GM04504 (cell line): ENCODE measurements at places on chromosomes 1 and 21.

DNA sequence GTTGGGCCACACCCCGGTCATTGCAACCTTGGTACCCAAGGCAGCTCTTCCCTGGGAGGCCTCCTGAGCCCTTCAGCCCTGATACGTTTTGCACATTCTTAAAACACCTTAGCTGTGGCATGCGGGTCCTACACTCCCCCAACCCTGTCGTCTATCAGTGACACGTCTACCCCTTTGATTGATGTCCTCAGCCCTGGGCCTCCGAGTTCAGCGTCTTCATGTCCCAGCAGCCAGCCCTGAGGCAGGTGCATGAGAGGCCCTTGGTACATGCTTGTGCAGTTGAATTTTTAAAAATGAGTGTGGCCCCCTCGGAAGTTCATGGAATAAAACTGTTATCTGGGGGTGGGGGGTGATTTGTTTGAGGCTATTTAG is 38.9 kb upstream of the ADARB1 start:
- DNase-seq = no peak

DNA sequence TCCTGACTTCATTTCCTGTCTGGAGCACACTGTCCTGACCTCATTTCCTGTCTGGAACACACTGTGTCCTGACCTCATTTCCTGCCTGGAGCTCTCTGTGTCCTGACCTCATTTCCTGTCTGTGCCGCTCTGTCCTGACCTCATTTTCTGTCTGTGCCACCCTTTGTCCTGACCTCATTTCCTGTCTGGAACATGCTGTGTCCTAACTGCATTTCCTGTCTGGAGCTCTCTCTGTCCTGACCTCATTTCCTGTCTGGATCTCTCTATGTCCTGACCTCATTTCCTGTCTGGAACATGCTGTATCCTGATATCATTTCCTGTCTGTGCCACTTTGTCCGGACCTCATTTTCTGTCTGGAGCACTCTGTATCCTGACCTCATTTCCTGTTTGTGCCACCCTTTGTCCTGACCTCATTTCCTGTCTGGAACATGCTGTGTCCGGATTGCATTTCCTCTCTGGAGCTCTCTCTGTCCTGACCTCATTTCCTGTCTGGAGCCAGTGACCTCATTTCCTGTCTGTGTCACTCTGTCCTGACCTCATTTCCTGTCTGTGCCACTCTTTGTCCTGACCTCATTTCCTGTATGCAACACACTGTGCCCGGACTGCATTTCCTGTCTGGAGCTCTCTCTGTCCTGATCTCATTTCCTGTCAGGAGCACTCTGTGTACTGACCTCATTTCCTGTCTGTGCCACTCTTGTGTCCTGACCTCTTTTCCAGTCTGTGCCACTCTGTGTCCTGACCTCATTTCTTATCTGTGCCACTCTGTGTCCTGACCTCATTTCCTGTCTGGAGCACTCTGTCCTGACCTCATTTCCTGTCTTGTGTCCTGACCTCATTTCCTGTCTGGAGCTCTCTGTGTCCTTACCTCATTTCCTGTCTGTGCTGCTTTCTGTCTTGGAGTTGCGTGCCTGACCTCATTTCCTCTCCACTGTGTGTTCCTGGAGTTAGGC is 27.6 kb downstream of the SKI start:
- no peak for DNase-seq

GRCh38 chr21:34887105-34887442 is 162.0 kb downstream of the RUNX1 start:
- no peak for DNase-seq

- no peak for DNase-seq
Measured at GRCh38 chr1:166165661-166166328, 1.0 kb downstream of the FAM78B start.

GRCh38 chr21:46474382-46474781 is 15.7 kb downstream of the DIP2A start:
- no peak for DNase-seq

DNA sequence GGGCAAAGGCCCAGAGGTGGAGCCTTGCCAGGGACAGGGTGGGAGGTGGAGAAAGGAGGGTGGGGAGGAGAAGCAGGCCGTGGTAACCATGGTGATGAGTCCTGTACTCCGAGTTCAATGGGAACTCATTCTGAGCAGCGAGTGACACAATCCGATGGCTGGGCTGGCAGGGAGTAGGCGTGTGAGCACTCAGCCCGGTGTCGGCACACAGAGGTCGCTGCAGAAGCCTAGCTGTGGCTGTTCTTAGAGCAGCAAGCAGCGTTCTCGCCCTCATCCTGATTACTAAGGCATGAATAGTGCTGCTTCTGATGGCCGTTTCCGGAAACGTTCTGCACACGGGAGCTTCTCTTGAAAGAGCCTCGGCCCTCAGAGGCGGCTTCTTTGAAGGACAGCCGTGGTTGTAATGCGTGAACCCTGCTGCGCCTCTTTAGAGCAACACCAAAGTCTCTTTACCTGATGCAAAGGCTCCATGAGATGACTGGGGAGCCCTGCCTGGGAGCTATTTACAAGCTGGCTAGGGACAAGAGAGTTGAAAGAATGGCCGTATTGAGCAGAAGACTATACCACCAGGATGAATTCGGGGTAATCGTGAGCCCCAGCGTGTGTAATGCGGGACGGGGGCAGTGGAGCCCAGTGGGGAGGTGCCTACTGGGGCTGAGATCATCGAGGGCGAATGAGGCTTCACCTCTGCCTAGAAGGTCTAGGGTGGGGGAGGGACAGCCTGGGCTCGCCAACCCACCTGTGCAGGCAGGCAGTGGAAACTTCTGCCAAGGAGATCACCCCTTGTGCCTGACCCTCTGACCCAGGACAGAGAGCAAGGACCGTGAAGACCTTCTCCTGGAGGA is 72.8 kb upstream of the PAX7 start:
- DNase-seq = no peak

- no peak for DNase-seq
Measured at GRCh38 chr21:18006691-18007090, 187.5 kb upstream of the C21orf91 start.

DNA sequence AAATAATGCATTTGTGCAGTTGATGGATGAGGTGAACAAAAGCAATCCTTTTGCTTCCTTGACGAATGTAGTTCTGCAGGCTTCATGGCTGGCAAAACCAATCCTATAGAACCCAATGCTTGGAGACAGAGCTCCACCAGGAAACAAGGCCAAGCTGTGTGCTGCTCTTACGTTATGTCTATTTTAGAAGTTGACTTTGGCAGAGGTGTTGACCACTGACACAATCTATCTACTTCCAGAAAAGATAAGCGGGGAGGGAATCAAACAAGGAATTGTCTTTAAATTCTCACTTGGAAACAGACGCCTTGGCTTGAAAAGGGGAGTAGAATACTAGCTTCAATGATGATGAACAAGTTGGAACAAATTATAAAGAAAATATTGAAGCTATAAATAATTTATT is 211.2 kb downstream of the SETD4 start:
- no peak for DNase-seq

DNA sequence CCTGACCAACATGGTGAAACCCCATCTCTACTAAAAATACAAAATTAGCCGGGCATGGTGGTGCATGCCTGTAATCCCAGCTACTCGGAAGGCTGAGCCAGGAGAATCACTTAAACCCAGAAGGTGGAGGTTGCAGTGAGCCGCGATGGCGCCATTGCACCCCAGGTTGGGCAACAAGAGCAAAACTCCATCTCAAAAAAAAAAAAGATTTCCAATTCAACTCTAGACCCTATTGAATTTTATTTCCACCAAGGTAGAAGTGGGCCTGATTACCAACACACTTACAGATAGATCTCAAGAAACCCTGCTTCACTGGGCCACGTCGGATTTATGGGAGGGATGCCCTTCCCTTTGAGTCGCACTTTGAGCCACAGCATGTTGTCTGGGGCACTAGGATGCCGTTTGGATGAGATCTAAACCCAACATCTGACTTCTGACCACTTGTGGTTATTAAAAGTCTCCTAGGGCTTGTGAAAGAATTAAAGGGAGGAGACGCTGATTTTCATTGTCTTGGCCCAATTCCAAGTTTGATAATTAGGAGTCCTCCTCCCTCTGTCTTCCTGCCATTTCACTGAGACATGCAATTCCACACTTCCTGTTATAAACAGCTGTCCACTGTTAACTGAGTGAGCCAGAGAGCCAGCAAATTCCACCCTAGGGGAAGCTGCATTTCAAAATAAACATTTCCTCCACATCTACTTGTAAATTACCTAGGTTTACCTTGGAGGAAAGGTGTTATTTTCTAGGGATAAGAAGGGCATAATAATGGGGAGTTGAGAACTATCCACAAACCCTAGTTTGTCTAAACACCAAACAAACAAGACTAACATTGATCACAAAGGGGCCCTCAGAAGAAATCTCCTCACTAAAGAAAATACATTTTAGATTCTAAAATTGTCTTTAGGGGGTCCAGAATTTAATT is 5.2 kb upstream of the RERE start:
- peak; percentile 97 for DNase-seq

GRCh38 chr1:6245869-6246496 is 2.0 kb downstream of the HES3 start:
- DNase-seq = no peak

- no peak for DNase-seq
Measured at GRCh38 chr21:43985690-43986251, 26.3 kb upstream of the TRAPPC10 start.

- DNase-seq = no peak
Measured at GRCh38 chr1:202915146-202915545, 11.9 kb downstream of the KLHL12 start.

GRCh38 chr1:169495046-169495775 is 9.5 kb upstream of the SLC19A2 start:
- DNase-seq = no peak

GRCh38 chr21:39654951-39655350 is 42.2 kb downstream of the B3GALT5 start:
- DNase-seq = no peak

DNA sequence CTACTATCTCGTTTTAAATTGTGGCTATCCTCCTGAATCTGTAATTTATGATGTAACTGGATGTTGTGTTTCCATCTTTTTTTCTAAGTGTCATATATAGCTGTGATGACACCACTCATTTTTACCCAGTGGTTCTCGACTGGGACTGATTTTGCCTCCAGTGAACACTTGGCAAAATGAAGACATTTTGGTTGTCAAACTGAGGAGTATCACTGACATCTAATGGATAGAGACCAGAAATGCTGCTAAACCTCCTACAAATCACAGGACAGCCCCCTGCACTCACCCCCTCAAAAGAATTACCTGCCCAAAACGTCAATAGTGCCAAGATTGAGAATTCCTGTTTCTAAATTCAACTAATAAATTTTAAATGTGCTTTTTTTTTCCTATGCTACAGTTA is 1.9 kb downstream of the TRMT13 start:
- DNase-seq = no peak

GRCh38 chr21:45372732-45373355 is 32.1 kb upstream of the COL18A1 start:
- no peak for DNase-seq

- DNase-seq = no peak
Measured at GRCh38 chr1:14791654-14792053, 193.2 kb downstream of the KAZN start.

- peak; percentile 48 for DNase-seq
Measured at GRCh38 chr1:202029171-202029665, 18.8 kb downstream of the ELF3 start.

DNA sequence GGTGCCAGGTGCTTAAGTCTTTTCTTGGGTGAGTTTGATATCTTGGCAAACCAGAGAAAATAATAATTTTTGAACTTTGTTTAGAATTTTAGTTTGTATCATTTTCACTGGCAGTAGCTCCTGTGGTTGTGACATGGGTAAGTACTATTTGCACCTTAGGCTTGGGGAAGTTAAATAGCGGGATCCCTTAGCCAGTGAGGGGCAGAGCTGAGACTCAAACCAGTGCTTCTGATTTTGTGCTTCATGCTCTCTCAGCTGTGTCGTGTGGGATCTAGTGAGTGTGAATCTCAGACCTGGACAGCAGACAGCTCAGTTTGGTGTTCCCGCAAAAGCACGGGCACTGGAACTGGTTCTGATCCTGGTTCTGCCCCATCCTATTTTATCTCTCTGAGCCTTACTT is 9.6 kb downstream of the PRCC start:
- no peak for DNase-seq

- DNase-seq = no peak
Measured at GRCh38 chr1:224433701-224434672, 610 bp downstream of the WDR26 start.

GRCh38 chr21:35819134-35819533 is 241.2 kb downstream of the SETD4 start:
- no peak for DNase-seq

- DNase-seq = no peak
Measured at GRCh38 chr21:41365377-41366107, 3.7 kb downstream of the MX2 start.

DNA sequence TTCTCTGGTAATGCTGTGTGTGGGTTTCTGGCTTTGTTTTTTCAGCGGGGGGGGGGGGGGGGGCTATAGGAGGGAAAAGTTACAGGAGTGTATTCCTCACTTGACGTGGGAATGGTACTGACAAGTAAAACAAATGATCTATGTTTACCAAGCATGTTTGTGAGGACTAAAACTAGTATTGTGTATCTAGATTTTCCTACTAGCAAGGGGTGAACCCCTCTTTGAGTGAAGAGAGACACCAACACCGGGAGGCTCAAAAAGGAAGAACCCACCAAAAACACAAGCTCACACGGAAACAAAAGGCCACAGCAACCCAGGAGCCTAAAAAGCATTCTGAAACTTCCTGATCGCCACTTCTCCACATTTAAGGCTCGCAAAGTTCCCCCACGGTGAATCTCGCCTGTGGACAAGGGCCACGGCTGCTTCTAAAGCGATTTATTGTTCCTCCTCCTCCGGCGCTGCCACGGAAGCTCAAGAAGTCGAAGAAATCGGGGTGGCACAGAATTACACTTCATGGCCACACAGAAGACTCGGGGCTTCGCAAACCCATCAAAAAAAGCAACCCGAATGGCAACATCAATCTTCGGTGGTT is 703 bp downstream of the PUM1 start:
- peak; percentile 13 for DNase-seq

DNA sequence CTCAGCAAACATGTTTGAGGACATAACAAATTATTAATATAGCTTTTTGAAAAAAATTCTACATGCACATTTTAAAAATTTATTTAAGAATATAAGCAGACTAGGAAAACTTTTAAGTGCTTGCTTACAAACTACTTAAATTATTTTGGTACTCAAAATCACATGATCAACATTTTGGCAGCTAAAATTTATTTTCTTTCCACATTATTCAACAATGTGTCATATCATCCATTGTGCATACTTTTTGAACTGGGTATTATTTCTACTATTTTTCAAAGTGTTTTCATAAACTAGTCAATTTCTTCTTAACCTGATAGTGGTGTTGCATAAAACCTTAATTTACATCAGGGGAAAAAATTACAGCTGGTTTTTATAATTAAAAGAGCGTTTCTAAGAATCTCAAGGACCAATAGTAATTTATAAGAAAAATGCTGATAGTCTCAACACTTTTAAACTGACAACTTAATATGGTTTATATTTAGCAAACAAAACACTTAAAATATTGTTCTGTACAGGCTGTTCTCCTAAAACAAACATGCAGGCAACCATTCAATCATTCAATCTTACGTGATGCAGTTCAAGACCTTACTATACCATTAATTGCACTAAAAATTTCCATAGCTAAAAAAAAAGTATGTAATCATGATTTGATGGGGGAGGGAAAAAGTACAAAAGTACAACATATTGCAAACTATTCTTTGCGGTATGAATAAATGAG is 105.0 kb downstream of the GPATCH2 start:
- DNase-seq = no peak

GRCh38 chr1:93818570-93818959 is 60.4 kb downstream of the DNTTIP2 start:
- DNase-seq = no peak

- peak; percentile 69 for DNase-seq
Measured at GRCh38 chr1:241950390-241950789, 7.2 kb upstream of the BECN2 start.
